ENCODE measurements at places on chromosomes 2 and 18.

GRCh38 chr18:50569930-50570329 is 10.0 kb downstream of the MAPK4 start:
- no peak for DNase-seq

DNA sequence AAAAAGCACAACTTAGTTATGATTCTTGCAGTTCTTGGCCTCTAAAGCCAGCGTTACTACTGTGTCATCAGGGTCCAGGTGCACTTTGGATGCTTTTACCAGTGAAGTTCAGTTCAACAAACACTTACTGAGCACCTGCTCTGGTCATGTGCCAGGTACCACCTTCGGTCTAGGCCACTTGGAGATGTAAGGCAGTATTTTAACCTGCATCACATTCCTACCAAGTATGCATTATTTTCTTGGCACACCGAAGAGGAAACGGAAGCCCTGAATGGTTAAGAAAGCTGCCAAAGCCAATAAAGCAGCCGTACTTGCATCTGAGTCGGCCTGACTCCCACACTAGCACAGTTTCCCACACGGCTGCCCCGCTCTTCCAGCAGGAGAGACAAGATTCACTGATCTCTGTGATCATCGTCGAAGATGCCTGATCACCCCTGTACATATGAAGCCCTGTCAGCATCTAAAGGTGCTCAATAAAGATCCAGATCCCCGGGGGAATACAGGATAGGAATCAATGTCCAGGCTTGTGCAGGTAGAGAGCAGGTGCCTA is 427.1 kb downstream of the EIPR1 start:
- DNase-seq = no peak

- no peak for DNase-seq
These were observed 7.4 kb upstream of the STAT4 start for GRCh38 chr2:191158193-191158592.

DNA sequence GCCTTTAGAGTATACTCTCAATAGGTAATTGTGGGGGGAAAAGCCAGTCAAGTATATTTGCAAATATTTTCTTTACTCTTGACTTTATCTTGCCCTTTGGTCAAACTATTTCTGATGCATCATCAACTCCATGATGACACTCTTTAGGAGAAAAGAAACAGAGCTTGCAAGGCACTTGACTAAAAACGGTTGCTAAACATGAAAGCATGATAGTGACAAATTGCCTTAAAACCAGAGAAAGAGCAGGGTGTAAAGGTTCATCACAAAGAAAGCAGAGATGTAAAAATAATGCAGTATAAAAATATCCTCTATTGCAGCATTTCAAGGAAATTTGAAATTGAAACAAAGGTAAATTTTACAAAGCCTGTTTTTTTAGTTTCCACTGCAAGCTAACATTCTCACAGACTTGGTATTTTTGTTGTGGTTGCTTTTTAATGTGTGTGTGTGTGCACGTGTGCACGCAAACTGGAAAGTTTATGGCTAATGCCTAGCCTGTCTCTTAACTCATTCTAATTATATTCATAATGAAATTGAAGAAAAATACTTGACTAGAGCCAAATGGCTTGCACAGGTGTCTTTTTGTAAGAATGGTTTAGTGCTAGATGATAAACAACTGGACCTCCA is 503.6 kb downstream of the ARHGAP15 start:
- no peak for DNase-seq

GRCh38 chr2:6835467-6835866 is 30.2 kb downstream of the CMPK2 start:
- DNase-seq = peak; percentile 61

GRCh38 chr2:172856606-172857005 is 121.0 kb downstream of the RAPGEF4 start:
- no peak for DNase-seq

DNA sequence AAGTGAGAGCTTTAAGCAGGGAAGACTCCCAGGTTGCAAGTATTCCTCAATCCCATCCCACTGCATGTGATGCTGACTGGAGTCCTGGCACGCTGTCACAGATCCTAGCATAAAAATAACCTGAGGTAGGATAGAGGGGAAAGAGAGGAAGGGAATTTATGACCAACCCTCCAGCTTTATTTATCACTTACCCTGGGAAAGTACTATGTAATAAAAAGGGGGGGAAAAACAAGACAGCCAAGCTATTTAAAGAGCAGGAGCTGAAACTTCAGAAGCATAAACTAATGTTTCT is 122.2 kb downstream of the SLC8A1 start:
- no peak for DNase-seq

- no peak for DNase-seq
These were observed 16.4 kb downstream of the ESPNL start for GRCh38 chr2:238116298-238117198.

- DNase-seq = no peak
These were observed 115.3 kb downstream of the FEZ2 start for GRCh38 chr2:36482576-36483214.

GRCh38 chr2:45983213-45983612 is 314.0 kb upstream of the EPAS1 start:
- no peak for DNase-seq

GRCh38 chr2:222280795-222281194 is 18.0 kb downstream of the PAX3 start:
- no peak for DNase-seq
